ENCODE measurements at places on chromosomes 7 and 10. TPM values are rescaled to one million over a fixed set of nuclear protein-coding genes. Genes with fewer than 3 reads are reported as not detected.

GRCh38 chr10:22791665-22792064 lies 77.3 kb upstream of the PIP4K2A start:
- no peak for DNase-seq

PRPS1L1 gene
- polyA plus RNA-seq, result not detected

DNA sequence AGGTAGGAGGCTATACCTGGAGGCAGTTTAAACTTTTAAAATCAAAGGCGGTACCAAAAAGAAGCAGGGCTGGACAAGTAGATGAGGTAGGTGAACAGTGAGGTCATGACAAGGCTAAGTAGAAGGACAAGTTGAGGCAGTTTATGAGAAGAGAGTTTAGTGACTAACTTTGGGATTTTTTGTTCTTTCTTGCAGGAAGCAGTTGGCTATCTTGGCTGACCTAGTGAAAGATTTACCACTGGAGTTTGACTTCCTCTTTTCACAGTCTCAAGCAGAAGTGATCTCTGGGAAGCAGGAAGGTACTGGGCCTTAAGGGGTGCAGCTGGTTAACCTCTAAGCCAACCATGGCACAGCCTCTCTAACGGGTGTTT lies 26.3 kb downstream of the ENTPD7 start:
- DNase-seq, result no peak

SPDYE8 gene
- polyA plus RNA-seq, result not detected

- peak; percentile 67 for DNase-seq
Observed at GRCh38 chr10:3784510-3785250, at the start of gene KLF6. Gene KLF6, minus strand, starts transcription at chr10:3785209. Its CDS starts 195 bp downstream, at chr10:3785014.

- no peak for DNase-seq
Observed at GRCh38 chr10:112584276-112584675, 137.3 kb downstream of the VTI1A start.

KCNMA1 gene
- 107 TPM for polyA plus RNA-seq

ARHGEF35 gene
- polyA plus RNA-seq, result 0.02 TPM

GRCh38 chr7:116100626-116101025 lies 70.1 kb upstream of the TFEC start:
- no peak for DNase-seq

DNA sequence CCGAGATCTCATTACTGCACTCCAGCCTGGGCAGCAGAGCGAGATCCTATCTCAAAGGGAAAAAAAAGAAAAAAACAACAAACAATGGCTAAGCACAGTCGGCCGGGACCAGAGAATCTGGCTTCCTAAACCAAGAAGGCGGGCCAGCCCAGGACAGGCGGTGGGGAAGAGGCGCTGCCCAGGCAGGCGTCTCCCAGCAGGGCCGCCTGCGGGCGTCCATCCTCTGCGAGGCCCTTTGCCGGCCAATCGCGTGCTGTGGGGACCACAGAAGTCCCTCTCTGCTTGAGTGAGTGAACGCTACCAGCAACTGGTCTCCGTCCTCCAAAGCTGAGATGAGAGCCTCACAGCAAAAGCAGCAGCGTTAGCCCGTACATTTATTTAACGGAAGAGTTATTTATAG lies 14.7 kb upstream of the BMS1 start:
- peak; percentile 63 for DNase-seq

DNA sequence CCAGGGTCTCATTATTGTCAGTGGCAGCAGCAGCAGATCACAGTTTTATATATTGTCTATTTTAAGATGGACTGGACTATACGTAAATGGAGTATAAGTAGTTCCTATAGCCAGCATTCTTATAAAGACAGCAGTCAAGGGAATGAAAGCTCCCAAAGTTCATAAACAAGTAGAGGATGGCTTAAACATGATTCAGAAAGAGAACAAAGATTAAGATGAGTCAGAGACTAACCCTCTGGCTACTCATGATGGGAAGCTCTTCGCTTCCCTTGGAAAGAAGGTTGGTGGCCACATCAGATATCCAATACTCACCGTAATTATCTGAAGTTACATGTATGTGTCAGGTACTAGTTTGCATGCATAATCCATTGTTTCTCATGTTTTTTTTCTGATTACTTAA lies 277.0 kb downstream of the INHBA start:
- no peak for DNase-seq

Measured in SK-N-SH (cell line).